Kasumi-1 (cell line): ENCODE measurements at places on chromosomes 12 and 14.
A peak's percentile ranks its signal among the peaks of the same experiment; 100 is the strongest.

GRCh38 chr12:48350249-48351021 is at the start of gene ZNF641:
Gene ZNF641, minus strand, starts transcription at chr12:48350919. Its CDS starts 2,829 bp downstream, at chr12:48348090.
- DNase-seq = peak; percentile 41

GRCh38 chr14:50530794-50531365 is 1.5 kb downstream of the MAP4K5 start:
- DNase-seq = no peak

DNA sequence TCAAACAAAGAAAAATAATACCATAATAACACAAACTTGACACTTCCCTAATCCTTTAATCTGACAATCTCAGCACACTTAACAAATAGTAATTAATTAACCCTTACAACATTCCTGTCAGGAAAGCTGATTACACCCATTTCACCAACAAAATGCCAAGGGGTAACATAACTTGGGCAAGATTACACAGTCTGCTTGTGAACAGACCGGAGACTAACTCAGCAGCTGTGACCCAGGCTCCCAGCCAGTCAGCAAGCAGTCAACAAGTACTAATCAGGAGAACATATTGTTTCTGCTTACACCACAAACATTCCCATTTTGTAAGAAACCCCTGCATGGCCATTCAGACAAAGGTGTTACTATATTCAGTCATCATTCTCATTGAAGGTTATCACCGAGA is 592.5 kb upstream of the FLRT2 start:
- no peak for DNase-seq

DNA sequence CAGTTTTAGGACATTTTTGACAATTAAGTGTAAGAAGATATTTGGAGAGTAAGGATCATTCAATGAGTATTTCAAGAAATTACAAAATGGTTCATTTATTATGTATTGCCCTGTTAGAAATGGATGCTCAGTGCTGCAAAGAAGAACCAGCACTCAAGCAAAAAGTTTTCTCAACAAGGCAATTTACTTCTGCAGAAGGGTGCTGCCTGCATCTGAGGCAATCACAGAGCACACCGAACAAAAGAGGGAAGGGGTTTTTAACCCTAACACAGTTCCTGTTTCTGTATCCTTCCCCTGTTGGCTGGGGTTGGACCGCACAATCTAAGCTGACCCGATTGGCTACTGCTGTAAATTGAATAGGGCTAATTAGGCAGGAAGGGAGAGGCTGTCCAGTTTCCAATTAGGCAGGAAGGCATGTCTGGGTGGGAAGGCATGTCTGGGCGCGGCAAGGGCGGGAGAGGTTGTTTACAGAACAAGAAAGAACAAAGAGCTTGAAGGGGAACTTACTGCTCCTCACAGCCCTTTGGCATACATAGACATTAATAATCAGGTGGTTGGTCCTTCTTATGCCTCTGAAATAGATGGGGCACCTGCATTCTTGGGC is 41.4 kb downstream of the SPTSSA start:
- peak; percentile 89 for DNase-seq

GRCh38 chr12:127306604-127307215 is 960.3 kb upstream of the TMEM132C start:
- no peak for DNase-seq

DNA sequence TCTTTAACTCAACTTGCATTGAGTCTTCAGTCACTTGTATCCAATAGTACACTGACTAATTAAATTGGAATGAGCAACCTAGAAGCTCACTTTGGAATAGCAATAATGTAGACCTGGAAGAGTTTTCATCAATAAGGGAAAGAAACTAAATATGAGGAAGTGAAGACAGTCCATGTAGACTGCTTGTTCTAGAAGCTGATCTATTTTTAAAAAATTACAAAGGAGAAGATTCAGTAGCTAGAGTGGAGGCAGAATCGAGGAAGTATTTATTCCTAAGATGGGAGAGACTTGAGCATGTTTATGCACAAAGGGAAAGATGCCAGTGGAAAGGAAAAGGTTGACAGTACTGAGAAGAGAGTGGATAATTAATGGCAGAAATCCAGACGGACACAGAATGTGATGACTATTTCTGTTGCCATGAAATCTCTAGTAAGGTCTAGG is 156.3 kb upstream of the PDE3A start:
- peak; percentile 8 for DNase-seq

DNA sequence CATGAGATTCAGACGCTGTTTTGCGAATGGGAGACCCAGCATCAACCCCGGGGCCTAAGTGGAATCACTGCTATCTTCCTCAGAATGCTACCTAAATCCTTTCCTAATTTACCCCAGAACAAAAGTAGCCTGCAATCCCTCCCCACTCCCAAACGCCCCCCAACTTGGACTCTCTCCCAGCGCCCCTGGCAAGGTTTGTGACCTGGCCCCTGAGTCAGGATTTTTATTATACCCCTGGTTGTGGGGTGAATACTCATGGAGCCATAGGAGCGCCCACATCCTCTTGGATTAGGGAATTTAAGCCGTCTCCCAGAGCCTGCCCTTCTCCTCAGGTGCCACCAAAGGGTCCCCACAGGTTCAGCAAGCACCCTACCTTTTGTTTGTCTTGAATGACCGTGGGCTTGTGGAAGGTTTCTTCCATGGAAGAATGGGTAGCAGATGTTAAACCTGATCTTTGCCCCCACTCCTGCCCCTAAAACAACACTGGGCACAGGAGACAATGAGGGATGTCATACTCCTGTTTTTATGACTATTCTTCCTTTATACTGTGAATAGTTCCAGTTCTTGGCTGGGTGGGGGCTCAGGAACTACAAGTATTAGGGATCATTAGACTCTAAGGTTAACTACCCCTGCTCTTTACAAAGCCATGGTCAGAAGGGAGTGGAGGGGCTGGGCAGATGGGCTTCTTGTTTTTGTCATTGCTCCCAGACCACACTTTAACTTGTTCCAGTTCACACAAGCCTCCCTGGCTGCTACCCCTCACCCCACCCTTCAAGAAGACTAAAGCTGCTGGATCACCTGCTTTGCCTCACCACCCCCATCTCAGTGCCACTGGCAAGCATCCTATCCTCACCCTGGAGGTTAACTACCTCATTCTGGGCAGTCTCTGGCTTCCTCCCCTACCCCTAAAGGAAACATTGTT is 630 bp downstream of the MYL6B start:
- no peak for DNase-seq

DNA sequence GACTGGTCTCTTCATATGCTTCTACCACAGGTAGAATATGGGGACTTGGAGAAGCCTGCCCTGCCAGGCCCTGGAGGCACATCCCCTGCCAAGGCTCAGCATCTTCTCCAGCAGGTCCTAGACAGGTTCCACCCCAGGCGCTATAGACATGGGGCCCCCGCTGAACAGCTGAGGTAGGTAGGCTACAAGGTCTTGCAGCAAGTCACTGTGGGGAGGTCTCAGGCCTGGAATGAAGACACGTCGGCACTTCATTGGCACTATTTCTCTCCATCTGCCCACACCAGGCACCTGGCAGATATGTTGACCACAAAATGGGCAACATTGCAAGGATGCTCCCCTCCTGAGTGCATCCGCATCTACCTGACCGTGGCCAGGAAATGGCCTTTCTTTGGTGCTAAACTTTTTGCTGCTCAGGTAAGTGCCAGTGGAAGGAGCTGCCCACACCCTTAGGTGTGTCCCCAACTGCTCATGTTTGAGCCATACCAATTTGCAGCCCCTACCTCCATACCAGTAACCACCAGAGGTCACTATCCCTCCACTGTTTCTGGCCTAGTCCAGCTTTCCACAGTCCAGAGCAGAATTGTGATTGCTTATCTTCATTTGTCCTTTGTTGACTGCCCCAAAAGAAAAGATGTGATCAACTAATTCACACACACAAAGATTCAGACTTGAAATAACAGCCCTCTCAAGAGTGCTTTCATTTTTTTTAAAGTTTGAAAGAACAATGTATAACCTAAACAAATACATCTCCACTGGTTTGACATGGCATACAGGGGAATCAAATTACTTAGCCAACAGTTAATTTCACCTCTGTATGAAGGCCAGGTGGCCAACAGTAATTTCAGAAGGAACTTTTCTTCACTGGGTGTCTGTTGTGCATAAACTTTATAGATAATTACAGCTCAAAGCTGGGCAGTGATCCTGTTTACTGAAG is 16.1 kb downstream of the PIGH start:
- peak; percentile 41 for DNase-seq

- peak; percentile 77 for DNase-seq
Observed at GRCh38 chr12:113185180-113186032, at the start of the genes DDX54 and RITA1. Gene DDX54, minus strand, starts transcription at chr12:113185478. Its CDS starts 27 bp downstream, at chr12:113185451. Gene RITA1, plus strand, starts transcription at chr12:113185721. Its CDS starts 1,026 bp downstream, at chr12:113186747.

DNA sequence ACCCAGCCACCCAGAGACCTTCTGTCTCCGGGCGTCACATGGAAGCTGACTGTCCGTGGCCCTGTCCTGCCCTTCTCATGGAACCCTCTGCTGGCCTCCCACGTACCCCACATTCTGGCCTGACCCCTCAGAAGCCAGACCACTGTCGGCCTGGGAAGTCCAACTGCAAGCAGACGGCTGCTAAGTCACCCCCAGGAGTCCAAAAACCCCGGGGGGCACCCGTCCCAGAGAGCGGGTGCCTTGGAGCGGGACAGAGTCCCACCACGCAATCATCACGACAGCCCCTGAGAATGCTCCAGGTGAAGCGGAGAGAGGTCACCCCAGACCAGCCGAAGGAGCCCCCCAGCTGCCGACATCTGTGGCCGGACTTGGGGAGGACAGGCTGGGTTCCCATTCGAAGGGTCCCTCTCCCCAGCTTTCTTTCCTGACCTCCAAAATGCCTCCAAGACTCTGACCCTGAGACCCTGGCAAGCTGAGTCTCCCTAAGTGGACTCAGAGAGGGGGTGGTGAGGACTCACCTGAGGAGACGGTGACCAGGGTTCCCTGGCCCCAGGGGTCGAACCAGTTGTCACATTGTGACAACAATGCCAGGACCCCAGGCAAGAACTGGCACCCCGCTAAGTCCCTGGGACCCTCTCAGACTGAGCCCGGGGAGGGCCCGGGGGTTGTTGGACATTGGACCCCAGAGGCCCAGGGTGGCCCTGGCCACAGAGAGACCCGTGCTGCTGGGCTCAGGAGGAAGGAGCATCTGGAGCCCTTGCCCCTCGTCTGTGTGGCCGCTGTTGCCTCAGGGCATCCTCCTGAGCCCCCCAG is 337.1 kb downstream of the TMEM121 start:
- no peak for DNase-seq

- DNase-seq = peak; percentile 66
Observed at GRCh38 chr12:25155022-25155576, 39.9 kb downstream of the DNAI7 start.

DNA sequence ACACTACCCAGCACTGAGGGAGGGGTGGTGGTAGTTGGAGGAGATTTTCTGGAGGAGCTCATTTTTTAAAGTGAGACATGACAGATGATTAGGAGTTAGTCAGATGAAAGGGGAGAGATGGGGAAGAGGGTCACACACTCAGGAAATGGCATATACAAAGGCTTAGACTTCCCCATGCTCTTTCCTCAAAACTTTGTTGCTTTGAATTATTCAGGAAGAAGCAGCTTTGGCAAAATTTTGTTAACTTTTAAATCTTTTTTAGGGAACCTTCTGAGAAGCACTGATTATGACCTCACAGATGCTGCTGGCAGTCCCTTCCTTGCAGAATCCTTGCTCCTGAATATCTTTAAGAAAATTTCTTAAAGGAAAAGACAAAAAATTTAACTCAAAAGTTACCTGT is 19.8 kb downstream of the ALDH6A1 start:
- no peak for DNase-seq

DNA sequence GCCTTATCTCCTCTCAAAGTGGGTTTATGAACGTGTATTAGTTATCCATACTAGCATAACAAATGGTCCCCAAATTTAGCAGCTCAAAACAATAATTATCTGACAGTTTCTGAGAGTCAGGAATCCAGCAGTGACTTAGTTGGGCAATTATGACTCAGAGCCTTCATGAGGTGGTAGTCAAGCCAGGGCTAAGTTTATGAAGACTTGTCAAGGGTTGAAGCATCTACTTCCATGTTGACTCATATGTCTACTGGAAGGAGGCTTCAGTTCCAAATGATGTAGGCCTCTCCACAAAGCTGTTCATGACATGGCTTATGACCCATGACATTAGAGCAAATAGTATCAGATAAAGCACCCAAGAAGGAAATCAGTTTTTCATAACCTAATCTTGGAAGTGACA is 73.2 kb downstream of the IPO8 start:
- no peak for DNase-seq
